ENCODE measurements at places on chromosomes 11 and 22.

DNA sequence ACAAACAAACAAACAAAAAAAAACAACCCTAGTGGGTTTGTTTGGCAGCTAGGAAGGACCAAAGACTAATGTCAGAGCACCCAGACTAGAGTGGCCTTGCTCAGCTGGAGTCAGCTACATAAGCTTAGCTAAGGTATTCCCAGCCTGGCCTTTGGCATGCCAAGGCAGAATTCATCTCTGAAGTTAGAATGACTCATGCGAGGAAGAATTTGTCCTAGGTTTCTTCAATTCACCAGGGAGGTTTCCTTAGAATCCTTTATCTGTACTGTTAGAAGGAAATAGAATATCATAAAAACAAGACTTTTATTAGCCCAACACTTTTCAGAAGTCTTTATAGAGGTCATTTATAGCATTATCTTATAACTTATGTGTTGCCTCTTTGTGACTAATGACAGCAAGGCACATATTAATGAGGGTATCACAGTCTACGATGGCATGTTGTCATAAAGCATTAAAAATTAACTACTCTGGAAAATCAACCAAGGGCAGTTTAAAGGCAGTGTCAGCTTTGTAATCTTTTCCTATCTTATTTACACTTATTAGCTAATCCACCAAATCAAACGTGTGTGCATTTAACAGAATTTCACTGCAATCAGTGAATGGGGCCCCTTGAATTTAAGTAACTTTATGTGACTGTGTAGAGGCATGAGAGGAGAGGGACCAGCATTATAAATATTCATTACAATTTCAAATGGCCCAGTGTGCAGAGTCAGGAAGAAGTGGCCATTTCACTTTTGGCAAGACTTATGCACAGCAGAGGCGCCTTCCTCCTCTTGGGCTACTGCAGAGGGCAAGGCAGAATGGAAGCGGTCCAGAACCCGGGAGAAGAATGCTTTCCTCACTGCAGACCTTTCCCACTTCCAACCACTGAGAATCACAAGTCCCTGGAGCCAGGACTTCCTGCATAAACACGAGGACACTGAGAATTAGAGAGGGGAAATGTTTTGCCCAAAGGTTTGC, 36.3 kb downstream of the SLC5A1 start:
- DNase-seq, result no peak

DNA sequence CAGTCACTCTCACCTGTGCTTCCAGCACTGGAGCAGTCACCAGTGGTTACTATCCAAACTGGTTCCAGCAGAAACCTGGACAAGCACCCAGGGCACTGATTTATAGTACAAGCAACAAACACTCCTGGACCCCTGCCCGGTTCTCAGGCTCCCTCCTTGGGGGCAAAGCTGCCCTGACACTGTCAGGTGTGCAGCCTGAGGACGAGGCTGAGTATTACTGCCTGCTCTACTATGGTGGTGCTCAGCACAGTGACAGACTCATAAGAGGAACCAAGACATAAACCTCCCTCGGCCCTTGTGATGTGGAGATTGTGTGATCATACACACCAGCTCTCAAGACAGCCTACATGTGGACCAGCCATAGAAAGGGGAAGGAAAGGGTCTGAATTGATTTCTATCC, 113.3 kb downstream of the ZNF280B start:
- DNase-seq, result no peak

DNA sequence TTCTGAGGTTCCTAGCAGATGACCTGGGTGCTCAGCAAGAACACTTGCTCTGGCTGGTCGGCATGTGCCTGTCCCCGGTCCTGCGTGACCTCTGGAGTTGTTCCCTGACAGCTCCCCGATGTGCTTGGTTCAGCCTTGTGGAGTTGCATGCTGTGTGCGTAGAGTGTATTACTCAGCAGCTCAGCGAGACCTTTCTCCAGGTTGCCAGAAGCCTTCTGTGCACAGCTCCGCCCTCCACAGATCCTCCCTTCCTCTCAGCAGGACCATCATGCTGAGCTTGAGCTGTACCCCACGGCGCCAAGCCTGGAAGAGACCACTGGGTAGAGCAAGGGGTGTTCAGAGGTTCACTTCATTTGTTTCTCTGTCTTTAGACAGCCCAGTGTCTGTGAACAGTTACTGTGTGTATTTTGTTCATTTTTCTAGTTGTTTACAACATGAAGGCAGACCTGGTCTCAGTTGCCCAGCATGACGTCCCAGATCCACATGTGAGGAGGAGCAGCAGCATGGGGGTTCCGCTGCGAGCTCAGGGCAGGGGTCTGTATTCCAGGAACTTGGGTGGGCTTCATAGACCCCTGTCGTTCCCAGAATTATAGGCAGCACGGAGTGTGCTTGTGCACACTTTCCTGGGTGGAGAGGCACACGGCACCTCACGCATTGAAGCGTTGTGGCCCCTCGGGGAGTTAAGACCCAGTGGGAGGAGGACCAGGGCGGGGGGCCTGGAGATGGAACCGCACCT, 148.6 kb downstream of the IGLL1 start:
- DNase-seq, result no peak

DNA sequence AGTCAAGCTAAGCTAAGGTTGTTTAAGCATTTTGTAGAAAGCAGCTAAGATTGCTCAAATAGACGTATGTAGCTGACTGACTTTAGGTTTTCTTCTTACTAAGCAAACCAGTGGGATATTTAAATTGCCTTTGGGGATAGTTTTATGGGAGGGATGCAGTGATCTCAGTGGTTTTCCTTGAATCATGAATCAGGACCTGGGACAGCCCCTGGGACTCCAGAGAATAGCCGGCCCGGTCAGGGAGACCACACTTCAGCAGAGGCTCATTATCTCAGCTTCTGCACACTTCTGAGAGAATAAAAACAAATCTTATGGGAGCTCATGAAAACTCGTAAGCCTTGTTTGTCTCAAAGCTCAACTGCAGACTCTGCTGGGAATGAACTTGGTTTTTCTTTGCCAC, at the start of gene OR9I1:
Gene OR9I1 (minus strand): TSS at position 62 of the 400 bp plus-strand sequence. CDS start 6,086 bp downstream, outside the sequence.
- DNase-seq, result no peak

Data from activated naive CD4-positive, alpha-beta T cell treated with anti-CD3 and anti-CD28 coated beads, Interleukin-2, amount 50 U/mL, for 72 hours (primary cell).